Kidney capillary endothelial cell (primary cell): ENCODE measurements at places on chromosomes 5 and 9.

DNA sequence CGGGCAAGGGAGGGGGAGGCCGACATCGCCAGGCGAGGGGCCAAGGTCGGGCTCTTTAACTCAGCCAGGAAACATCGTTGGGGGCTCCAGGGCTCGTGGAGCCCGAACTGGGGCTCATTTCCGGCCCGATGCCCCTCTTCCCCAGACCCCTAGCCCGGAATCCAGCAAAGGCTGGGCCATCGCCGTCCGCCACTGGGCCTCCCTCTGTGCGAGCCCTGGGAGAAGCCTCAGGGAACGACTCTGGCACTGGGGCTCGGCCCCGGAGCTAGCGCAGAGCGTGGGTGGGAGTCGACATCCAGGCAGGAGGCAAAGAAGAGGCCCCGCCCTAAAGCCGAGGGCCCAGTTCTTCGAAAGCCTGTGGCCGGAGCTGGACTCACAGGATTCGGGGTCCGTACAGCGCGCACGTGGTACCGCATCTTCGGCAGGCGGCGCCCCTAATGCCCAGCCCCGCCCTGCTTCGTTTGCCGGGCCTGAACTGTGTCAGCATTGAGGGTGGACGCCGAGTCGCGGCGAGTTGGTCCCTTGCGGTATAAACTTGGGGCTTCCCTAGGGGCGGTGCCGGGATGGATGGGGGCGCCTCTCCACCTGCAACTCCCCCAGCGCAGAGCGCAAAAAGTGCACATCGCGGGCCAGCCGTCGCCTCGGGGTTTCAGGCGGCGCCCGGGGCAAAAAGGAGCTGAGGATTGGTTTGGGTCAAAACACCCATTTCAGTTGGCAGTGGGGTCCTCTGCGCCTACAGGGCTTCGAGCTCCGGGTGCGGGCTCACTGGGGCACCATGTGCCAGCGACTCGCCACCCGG lies 3.6 kb upstream of the PAX5 start:
- no peak for DNase-seq

DNA sequence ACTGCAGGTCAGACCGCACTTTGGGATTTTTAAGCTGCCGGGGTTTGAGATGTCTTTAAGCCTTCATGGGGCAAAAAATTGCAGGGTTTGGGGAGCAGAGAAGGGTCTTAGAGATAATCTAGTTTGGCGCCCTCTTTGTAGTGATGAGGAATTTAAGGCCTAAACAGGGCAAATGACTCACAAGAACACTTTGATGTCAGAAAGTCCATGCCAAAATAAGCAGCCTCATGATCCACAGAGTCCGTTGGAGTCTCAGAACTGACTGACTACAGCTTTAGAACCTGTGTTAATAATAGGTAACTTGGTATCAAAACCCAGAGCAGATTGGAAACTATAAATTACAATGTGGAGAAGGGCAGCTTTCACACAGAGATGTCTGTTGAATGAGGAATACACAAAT lies 35.9 kb upstream of the PTGS1 start:
- DNase-seq = no peak

DNA sequence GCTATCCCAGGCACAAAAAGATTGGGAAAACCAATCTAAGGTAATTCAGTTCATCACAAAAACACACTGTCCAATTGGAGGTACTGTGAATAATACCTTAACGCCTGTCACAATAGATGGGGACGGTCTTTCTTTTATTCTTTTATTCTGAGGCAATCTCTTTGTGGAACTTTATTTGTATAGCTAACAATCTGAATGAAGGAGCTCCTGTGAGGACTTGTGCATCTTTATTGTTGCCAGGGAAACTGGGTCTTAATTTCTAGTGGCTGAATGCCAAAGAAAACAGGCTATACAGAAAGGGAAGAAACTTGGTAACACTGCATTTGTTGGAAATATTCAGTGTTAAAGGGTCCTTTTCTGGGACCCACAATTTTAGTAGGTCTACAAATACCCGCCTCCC lies 546.9 kb upstream of the C9orf72 start:
- no peak for DNase-seq

GRCh38 chr5:93990504-93991070 lies 249.2 kb upstream of the POU5F2 start:
- no peak for DNase-seq

- DNase-seq = no peak
These were observed 6.0 kb upstream of the AQP3 start for GRCh38 chr9:33453286-33453860.
